ENCODE measurements at places on chromosomes 7 and 10. TPM values are rescaled to one million over a fixed set of nuclear protein-coding genes. Genes with fewer than 3 reads are reported as not detected.

DNA sequence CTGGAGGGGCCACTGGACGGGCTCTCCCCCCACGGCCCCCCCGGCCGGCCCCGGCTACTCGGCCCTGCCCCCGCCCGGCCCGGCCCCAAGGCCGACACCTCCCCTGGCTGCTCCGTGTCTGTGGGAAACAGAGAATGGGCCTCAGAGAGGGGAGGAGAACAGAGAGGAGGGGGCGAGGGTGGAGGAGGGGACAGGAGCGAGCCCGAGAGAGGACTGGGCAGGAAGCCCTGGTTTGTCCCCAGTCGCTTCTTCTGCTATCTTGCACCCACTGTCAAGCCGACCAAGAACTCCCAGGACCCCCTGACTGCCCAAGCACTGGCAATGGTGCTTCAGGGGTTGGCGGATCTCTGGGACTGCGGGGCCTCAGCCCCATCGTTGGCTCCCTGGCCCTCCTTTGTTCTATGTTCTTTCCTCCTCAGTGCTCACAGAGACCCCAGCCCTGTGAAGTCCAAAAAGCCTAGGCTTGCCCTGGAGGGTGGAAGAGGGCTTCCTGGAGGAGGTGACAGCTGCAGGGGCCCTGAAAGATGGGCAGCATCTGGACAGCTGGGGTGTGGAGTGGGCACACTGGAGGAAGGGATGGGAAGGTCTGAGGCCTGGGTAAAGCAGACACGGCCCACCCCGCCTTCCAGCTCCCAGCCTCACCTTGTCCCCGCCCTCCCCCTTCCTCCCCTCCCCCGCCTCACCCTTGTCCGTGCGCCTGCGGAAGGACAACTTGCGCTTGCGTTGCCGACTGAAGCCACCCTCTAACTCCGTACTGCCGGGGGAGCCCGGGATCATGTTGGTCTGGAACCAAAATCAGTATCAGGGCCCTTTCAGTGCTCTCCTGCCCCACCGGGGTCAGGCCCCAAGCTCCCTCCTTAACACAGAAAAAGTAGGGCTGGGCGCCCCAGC is 30.1 kb downstream of the KCNH2 start:
- DNase-seq: no peak

GRCh38 chr10:18364987-18365775 is 225.0 kb downstream of the CACNB2 start:
- DNase-seq: no peak

TET1 gene
- total RNA-seq: 2.9 TPM

GRCh38 chr10:33913194-33913593 is 578.7 kb upstream of the NRP1 start:
- no peak for DNase-seq

GRCh38 chr10:131975003-131975402 is 6.7 kb downstream of the BNIP3 start:
- DNase-seq: no peak

Measured in SK-MEL-5 (cell line).